Activated naive CD4-positive, alpha-beta T cell treated with anti-CD3 and anti-CD28 coated beads, Interleukin-2, amount 50 U/mL, for 72 hours (primary cell): ENCODE measurements at places on chromosomes 7 and 10. TPM values are rescaled to one million over a fixed set of nuclear protein-coding genes. Genes with fewer than 3 reads are reported as not detected.

ZNF212 gene
- total RNA-seq: 12.1 TPM

FAM204A gene
- 43.8 TPM for total RNA-seq

SEMA3C gene
- total RNA-seq: not detected

TRIM74 gene
- 1.1 TPM for total RNA-seq

TEX47 gene
- not detected for total RNA-seq

ADIRF gene
- not detected for total RNA-seq

NUTM2E gene
- total RNA-seq: not detected

METTL2B gene
- 31.1 TPM for total RNA-seq

DDIT4 gene
- total RNA-seq: 1,076 TPM
